Fibroblast of lung (primary cell): ENCODE measurements at places on chromosomes 6 and 20. TPM values are rescaled to one million over a fixed set of nuclear protein-coding genes. Genes with fewer than 3 reads are reported as not detected.

POM121L2 gene
- not detected in 2 replicates for total RNA-seq

GRCh38 chr6:120675886-120676285 lies 658.4 kb downstream of the TBC1D32 start:
- no peak for DNase-seq

PRPH2 gene
- total RNA-seq = 5.1 and 8.6 TPM in 2 replicates

GRCh38 chr6:17043148-17043522 lies 58.7 kb upstream of the STMND1 start:
- no peak for DNase-seq

RAET1L gene
- not detected in 2 replicates for total RNA-seq

DNA sequence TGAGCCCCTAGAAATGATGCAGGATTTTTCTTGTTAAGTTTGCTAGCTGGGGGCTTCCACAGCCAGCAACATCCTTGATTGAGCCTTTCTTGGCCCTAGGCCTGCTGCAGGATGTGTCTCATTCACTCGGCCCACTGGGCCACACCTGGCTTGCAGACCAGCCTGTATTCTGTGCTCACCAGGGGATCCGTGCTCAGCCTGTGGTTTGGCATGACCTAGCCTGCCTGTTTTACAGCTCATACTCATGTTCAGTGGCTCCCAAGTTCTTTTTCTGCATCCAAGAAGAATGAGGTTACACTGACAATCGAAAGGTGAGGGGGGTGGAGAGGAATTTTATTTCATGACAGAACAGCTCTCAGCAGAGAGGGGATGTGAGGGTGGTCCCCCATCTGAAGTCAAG lies 263.4 kb downstream of the RIMS1 start:
- DNase-seq = no peak

LTB gene
- not detected in 2 replicates for total RNA-seq

MLN gene
- not detected in 2 replicates for total RNA-seq

DNA sequence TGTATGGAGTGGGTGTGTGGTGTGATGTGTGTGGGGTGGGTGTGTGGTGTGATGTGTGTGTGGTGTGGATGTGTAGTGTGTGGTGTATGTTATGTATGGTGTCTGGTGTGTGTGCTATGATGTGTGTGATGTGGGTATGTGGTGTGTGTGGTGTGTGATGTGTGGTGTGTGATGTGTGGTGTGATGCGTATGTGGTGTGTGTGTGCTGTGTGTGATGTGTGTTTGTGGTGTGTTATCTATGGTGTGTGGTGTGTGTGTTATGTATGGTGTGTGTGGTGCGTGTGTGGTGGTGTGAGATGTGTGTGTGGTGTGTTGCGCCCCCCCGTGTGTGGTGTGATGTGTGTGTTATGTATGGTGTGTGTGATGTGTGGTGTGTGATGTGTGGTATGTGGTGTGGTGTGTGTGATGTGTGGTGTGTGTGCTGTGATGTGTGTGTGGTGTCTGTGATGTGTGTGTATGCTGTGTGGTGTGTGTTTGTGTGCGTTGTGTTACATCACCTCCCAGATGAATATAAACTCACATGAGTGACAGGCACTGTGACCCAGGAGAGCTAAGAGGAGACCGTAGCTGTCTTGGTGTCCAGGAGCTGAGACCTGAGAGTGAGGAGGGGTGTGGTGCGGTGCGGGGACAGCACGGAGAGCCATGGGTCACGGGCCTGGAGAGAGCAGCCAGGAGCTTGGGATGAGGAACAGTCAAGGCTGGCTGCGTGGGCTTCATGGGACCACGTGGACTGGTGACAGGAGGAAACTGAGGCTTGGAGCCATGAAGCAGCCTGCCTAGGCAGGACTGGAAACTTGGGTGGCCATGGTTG lies 8.8 kb downstream of the DLGAP4 start:
- DNase-seq = no peak

TBXT gene
- not detected in 2 replicates for total RNA-seq

- DNase-seq = no peak
Measured at GRCh38 chr6:37259191-37259590, 1.2 kb upstream of the TMEM217 start.

GRCh38 chr20:10524034-10524476 lies 89.0 kb downstream of the SLX4IP start:
- DNase-seq = peak; percentile 47

EDEM2 gene
- 61.4 and 99.4 TPM in 2 replicates for total RNA-seq

DNA sequence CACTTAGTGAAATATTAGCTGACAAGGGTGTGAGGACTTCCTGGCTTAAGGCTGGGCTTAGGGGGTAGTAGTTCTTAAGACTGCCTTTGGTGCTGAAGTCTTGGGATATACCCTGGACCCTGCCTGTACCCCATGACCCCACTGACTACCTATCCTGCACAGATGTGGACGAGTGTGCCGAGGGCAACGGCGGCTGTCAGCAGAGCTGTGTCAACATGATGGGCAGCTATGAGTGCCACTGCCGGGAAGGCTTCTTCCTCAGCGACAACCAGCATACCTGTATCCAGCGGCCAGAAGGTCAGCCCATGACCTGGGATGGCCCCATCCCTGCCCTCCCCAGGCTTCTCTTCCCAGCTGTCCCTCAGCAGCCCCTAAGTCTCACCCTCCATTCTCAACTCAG lies 17.8 kb downstream of the SCUBE3 start:
- DNase-seq = no peak

- DNase-seq = no peak
Measured at GRCh38 chr6:44781912-44782597, 394.5 kb downstream of the CDC5L start.

CDSN gene
- not detected in 2 replicates for total RNA-seq

DNA sequence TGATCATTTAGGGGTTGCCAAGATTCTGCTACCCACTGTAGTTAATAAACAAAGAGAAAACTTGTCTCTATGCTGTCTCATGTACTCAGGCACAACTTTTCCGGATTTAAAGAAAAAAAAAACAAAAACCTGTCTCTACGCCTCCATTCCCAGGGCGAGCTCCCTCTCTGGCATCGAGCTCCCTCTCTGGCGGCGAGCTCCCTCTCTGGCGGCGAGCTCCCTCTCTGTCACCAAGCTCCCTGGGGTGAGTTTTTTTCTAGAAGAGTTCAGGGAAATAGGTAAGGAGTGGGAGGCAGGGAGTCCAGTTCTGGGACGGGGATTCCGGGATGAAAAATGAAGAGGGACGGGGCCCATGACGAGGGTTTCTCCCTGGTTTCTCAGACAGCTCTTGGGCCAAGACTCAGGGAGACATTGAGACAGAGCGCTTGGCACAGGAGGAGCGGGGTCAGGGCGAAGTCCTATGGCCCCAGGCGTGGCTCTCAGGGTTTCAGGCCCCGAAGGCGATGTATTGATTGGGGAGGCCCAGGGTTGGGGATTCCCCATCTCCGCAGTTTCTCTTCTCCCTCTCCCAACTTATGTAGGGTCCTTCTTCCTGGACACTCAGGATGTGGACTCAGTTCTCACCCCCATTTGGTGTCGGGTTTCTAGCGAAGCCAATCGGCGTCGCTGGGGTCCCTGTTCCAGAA lies 16.5 kb upstream of the HLA-A start:
- DNase-seq = peak; percentile 54

- peak; percentile 84 for DNase-seq
Measured at GRCh38 chr6:157316871-157317814, 6.2 kb downstream of the TMEM242 start.

MUC22 gene
- not detected in 2 replicates for total RNA-seq

GRCh38 chr6:92243315-92243714 lies 1176.0 kb downstream of the EPHA7 start:
- no peak for DNase-seq

BPIFB1 gene
- not detected in 2 replicates for total RNA-seq

KIF6 gene
- total RNA-seq = 0.77 and 0.83 TPM in 2 replicates

CCM2L gene
- not detected in 2 replicates for total RNA-seq

DNA sequence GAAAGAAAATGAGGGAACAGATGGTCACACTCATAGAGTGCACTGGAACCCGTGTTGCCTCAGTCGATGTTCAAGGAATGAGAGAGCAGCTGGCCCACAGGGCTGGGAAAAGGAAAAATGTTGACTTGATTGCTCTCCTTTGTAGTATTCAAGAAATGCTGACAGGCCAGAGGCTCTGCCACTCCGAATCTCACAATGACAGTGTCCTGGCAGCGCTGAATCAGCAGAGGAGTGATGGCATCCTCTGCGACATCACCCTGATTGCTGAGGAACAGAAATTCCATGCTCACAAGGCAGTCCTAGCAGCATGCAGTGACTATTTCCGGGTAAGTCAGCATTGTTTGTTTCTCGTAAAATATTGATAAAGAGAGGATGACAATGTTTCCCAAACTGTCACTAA lies 51.3 kb downstream of the KLHL32 start:
- DNase-seq = no peak

DNA sequence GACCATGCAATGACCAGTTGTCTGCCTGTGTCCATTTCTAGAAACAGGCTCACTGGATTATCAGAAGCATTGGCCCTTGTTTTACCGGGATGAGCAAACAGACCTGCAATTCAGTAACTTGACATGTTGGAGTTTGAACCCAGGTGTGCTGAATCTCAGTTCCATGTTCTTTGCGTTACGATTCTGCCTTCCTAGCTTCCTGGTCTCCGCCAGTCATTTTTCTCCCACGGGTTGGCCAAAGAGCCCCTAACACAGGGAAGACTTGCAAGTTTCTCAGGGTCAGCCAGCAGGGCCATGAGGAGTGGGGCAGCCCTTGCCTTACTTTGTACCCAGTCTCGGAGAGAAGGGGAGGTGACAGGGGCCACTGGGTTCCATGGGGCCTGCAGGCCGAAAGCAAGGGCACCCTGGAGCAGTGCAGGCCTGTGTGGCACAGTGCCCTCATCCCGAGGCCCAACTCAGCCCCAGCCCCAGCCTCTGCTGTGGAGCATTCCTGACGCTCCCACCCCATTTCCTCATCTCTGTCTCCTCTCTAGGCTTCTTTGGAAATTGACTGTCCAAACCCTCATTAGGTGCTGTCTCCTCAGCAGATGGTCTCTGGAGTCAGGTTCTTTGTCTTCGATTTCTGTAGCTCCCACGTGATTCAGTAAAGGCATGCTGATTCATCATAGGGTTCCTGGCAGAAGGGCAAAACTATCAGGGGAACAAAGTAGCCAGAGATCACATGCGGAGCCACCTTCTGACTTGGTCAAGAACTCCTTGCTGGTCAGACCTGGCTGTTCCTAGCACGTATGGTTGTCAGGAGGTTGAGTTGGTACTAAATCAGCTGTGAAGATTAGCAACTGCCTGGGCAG lies 23.6 kb downstream of the CDS2 start:
- DNase-seq = peak; percentile 37

DNA sequence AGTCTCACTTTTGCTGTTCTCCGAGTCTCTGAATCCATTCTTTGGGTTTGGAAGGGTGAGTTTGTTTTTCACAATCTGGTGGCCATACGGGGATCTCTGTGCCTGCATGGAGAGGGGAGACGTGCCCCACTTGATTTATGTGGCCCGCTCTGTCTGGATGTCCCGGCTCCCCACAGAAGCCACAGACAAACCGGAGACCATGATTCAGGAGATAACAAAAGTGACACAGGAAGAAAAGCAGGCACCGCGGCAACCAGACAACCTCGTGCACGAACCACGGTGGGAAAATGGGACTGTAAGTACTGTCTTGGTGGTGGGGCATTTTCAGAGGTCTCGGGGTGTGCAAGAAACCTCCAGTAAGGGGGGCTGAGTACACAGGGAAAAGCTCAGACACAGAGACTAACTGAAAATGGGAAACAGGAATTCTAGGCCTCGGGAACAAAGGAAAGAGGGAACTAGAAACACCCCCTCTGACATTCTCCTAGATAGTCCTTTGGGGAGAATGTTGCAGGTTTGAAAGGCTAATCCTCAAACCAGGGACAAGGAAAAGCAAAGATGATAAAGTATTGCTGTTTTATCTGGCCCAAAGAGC lies 22.1 kb upstream of the ZNF318 start:
- peak; percentile 28 for DNase-seq
